Neural crest cell (in vitro differentiated cells): ENCODE measurements at places on chromosomes 1 and 21. TPM values are rescaled to one million over a fixed set of nuclear protein-coding genes. Genes with fewer than 3 reads are reported as not detected.

GRCh38 chr1:81550753-81551152 is 250.0 kb upstream of the ADGRL2 start:
- no peak overlapping the region for H3K27ac ChIP-seq
- H3K4me1 ChIP-seq, result peaks cover 49% of the 10 kb centered on the region
- no peak overlapping the region for H3K4me3 ChIP-seq
- DNase-seq, result no peak
- H3K36me3 ChIP-seq, result no peaks in the 10 kb centered on the region

DNA sequence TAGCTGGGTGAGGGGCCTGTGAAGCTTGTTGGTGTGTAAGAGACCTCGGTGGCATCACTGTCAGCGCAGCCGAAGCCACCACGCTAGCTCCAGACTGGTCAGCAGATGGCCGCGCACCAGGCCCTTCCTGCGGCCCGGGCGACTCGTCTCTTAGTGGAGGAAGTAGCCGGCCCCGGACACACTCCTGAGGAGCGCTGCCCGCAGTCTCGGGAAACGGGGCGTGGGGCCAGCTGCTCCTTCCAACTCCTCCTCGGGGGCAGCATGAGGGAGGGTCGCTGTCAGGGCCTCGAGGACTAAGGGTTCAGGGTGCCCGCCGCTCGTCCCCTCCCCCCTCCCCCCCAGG is 20.4 kb downstream of the H3-3A start:
- H3K27me3 ChIP-seq, result peaks cover 4% of the 10 kb centered on the region
- H3K4me3 ChIP-seq, result peak overlapping the region; percentile 95
- H3K4me1 ChIP-seq, result peaks cover 6% of the 10 kb centered on the region
- no peak overlapping the region for H3K27ac ChIP-seq

DNA sequence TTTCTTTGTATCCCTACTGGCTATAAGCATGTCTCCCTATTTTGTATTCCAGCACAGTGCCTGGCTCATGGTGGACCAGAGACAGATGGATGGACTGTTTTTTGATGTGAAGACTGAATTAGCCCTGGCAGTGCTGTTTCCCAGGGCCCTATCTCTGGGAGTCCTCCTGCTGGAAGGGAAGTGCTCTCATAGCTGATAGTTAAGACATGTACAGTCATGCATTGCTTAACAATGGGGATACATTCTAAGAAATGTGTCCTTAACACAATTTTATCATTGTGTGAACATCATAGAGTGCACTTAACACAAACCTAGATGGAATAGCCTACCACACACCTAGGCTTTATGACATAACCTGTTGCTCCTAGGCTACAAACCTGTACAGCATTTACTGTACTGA is 21.1 kb downstream of the TLCD4 start:
- H3K4me1 ChIP-seq, result no peaks in the 10 kb centered on the region
- no peaks in the 10 kb centered on the region for H3K27me3 ChIP-seq
- no peak overlapping the region for H3K4me3 ChIP-seq
- no peak for DNase-seq

GRCh38 chr1:93715529-93716126 is 34.0 kb upstream of the BCAR3 start:
- no peaks in the 10 kb centered on the region for H3K36me3 ChIP-seq
- H3K4me3 ChIP-seq, result no peak overlapping the region
- H3K27me3 ChIP-seq, result no peaks in the 10 kb centered on the region

DNA sequence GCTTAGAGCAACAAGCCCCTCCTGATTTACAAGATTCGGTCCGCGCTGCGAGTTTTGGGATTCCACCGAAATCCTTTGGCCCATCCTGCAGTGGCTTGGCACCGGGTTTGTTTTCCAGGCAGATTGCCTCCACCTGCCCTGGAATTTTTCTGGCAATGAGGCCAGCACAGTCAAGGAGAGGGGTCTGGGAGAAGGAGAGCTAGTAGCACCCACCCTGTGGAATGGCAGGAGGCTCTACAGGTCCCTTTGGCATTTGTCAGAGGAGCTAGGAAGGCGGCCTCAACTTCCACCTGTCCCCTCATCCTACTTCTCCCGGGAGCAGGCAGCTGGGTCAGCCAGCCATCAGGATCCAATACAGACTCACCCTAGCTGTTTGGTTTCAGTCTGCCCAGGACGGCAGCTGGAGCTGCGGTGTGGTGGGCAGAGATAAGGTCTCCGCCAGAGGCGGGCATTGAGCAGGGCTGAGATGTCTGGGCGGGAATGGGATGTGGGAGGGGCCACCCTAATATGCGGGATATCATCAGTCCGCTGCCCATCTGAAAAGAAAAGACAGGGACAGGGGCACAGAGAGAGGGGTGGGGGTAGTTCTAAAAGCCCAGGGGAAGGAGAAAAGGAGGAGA is 37.8 kb upstream of the PRELP start:
- H3K27me3 ChIP-seq, result peaks cover 5% of the 10 kb centered on the region
- H3K4me3 ChIP-seq, result no peak overlapping the region
- no peak overlapping the region for H3K27ac ChIP-seq
- no peaks in the 10 kb centered on the region for H3K36me3 ChIP-seq
- no peak for DNase-seq
- peaks cover 17% of the 10 kb centered on the region for H3K4me1 ChIP-seq

GRCh38 chr1:76940571-76941335 is 73.5 kb downstream of the ST6GALNAC5 start:
- H3K4me1 ChIP-seq, result peaks cover 31% of the 10 kb centered on the region
- no peak overlapping the region for H3K27ac ChIP-seq
- DNase-seq, result no peak

The PLA2G2D gene
- not detected in 2 replicates for total RNA-seq

DNA sequence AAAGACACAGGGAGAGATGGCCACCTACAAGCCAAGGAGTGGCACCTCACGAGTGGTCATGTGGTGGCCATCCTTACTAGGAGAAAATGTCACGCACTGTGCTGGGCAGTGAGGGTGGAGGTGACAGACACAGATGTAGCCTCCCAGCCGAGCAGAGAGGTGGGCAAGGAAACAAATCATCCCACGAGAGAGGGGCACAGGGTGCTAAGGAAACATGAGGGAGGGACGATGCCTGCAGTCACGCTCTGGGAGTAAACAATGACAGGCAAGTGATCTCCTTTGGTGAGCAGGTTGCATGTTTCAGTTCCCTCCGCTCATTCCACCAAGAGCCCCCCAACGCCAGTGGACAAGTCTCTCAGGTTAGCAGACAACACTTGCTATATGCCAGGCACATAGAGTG is 65.8 kb downstream of the CD247 start:
- H3K27me3 ChIP-seq, result peaks cover 2% of the 10 kb centered on the region
- DNase-seq, result no peak

- no peak overlapping the region for H3K27ac ChIP-seq
- H3K36me3 ChIP-seq, result peaks cover 19% of the 10 kb centered on the region
- no peaks in the 10 kb centered on the region for H3K27me3 ChIP-seq
- H3K4me1 ChIP-seq, result no peaks in the 10 kb centered on the region
Measured at GRCh38 chr1:46013581-46013980, 118.8 kb downstream of the PIK3R3 start.

DNA sequence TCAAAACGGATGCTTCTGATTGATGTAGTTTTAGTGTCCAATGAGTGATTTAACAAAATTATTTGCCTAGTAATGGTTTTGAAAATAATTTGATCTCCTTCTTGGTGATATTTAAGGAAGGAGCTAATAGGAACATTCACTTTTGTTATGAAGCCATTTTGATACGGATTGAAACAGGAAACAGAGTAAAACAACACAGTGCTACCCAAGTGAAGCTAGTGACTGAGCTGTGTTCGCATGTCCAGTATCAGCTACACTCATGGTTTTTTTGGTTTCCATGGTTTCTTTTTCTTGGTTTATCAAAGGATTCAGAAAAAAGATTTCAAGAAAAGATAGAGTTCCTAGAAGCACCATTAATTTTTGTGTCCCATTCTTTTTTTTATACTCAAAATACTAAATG is 40.1 kb upstream of the PLEKHO1 start:
- no peak overlapping the region for H3K27ac ChIP-seq
- no peak overlapping the region for H3K4me3 ChIP-seq
- no peaks in the 10 kb centered on the region for H3K4me1 ChIP-seq
- H3K27me3 ChIP-seq, result no peaks in the 10 kb centered on the region
- H3K36me3 ChIP-seq, result peaks cover 39% of the 10 kb centered on the region

- no peaks in the 10 kb centered on the region for H3K36me3 ChIP-seq
- DNase-seq, result no peak
- H3K4me3 ChIP-seq, result no peak overlapping the region
- peaks cover 11% of the 10 kb centered on the region for H3K27me3 ChIP-seq
Measured at GRCh38 chr1:1895456-1896336, 4.8 kb upstream of the GNB1 start.

- H3K4me3 ChIP-seq, result no peak overlapping the region
- H3K27ac ChIP-seq, result no peak overlapping the region
- H3K4me1 ChIP-seq, result peaks cover 41% of the 10 kb centered on the region
- no peak for DNase-seq
- no peaks in the 10 kb centered on the region for H3K36me3 ChIP-seq
Measured at GRCh38 chr1:44072204-44072603, 40.9 kb upstream of the SLC6A9 start.

The ANKRD45 gene
- 2.7 and 3.2 TPM in 2 replicates for total RNA-seq

The NES gene
- total RNA-seq, result 248 and 265 TPM in 2 replicates

GRCh38 chr21:46100020-46100419 is 2.1 kb downstream of the COL6A2 start:
- peaks cover 62% of the 10 kb centered on the region for H3K27me3 ChIP-seq
- no peak overlapping the region for H3K27ac ChIP-seq
- H3K4me1 ChIP-seq, result peaks cover 4% of the 10 kb centered on the region
- peaks cover 17% of the 10 kb centered on the region for H3K36me3 ChIP-seq
- peak overlapping the region; percentile 59 for H3K4me3 ChIP-seq
- no peak for DNase-seq

DNA sequence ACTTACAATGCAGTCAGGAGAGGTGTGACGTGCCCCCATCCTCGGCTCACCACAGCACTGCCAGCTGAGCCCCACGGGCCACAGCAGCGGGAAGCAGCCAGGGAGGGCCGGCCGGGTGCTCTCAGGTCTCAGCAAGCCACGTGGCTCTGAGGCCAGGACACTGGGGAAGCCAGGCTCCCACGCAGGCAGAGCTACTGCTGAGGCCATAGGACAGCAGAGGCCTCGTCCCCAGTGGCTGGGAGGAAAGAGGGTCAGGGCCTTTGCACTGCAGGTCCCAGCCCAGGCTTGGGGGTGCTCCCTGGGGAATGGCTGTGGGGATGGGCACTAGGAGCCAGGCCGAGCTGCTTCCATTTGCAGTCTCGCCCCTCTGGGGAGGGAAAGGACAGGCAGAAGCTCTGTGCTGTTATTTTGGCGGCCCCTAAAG is 5.8 kb downstream of the LRRC47 start:
- H3K4me1 ChIP-seq, result peaks cover 19% of the 10 kb centered on the region
- no peak for DNase-seq
- H3K27ac ChIP-seq, result no peak overlapping the region
- H3K36me3 ChIP-seq, result no peaks in the 10 kb centered on the region
- H3K4me3 ChIP-seq, result peak overlapping the region; percentile 19
- no peaks in the 10 kb centered on the region for H3K27me3 ChIP-seq
